ENCODE measurements at places on chromosomes 7 and 10.

- no peak for DNase-seq
Measured at GRCh38 chr10:2575460-2575859, 491.9 kb upstream of the PFKP start.

- DNase-seq: no peak
Measured at GRCh38 chr10:33095867-33096815, 138.1 kb upstream of the ITGB1 start.

DNA sequence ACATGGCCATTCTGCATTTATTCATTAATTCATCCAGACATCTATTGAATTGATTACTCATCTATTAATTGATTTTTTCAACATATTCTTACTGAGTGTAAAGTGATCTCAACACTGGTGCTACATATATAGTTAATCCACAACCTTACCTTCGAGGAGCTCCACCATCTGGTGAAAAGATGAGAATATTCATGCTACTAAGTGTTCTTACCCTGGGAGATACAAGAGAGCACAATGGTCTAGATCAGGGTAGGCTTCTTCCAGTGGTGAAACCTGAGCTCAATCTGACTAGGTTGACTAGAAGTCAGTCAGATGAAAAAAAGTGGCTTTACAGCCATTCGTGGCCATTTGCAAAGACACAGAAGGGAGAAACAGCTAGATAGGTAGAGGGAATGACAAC is 507.4 kb downstream of the ANKRD7 start:
- no peak for DNase-seq

GRCh38 chr10:87671139-87671815 is 11.6 kb downstream of the PAPSS2 start:
- DNase-seq: no peak

DNA sequence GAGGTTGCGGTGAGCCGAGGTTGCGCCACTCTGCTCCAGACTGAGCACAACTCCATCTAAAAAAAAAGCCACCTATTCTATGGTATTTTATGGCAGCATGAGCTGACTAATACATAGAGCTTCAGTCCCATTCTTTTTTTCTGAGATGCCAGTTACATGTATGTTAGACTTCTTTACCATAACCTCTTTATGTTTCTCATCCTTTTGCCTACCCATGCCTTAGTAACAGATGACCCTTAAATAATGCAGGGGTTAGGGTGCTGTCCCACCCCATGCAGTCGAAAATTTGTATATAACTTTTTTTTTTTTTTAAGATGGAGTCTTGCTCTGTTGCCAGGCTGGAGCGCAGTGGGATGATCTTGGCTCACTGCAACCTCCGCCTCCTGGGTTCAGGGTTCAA is 22.7 kb upstream of the HHEX start:
- DNase-seq: no peak

- DNase-seq: no peak
Measured at GRCh38 chr7:23220690-23221305, 25.8 kb upstream of the GPNMB start.

DNA sequence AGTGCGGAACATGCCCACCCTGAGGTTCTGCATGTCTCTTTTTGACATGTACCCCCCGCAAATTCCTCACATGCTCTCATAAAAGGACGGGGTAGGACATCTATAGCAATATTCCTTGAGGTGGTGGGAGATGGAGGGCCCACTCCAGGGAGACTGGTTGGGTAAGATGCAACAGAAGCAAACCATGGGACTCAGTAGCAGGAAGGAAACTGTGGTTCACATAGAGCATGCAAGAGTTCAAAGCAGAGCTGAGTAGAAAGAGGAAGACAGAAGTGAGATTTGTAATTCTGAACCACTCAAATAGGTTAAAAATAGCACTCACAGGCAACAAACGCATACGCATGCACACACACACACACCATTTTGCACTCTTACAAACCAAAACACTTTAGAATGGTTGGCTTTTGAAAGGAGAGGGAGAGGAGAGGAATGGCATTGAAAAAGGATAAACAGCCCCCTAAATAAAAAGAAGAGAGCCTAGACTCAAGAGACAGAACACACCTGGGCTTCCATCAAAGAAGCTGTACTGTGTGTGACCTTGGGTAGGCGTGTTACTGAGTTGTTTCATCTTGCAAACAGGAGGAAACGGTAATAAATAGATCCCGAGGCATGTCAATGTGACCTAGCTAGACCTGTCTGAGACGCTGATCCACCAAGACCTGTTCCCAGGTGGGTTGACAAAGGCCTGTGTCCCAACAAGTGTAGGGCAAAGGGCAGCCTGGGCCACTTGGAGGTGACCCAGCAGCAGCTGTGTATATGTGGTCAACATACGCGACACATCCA is 77.6 kb upstream of the LRRC4 start:
- no peak for DNase-seq

- DNase-seq: no peak
Measured at GRCh38 chr7:126696256-126697038, 556.3 kb downstream of the GRM8 start.

- DNase-seq: no peak
Measured at GRCh38 chr10:78913219-78914059, 155.3 kb upstream of the ZMIZ1 start.

DNA sequence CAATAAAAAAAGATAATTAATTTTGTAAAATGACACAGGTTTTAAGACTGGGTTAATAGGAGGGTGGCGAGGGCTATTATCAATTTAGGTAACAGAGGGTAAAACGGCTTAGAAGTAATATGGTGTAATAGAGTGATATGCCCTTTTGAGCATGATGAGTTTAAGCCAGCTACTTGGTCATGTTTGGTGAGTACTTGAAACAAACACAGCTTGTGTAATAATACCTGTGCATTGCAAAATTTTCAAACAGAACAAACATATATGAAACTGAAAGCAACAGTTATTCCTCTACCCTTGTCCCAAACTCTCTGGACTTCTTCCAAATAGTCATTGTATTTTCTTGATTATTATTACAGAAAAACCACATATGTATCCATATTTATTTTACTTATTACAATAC is 241.7 kb downstream of the MAGI2 start:
- DNase-seq: no peak

DNA sequence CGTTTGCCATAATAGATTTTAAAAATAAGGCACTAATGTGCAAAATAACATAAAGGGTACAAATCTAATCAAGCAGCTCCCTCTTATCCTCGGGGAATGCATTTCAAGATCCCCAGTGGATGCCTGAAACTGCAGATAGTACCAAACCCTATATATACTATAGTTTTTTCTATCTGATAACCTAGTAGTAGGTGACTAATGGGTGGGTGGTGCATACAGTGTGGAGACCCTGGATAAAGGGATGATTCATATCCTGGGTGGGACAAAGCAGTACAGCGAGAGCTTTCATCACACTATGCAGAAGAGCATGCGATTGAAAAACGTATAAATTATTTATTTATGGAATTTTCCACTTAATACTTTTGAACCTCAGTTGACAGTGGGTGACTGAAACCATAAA is 464.5 kb downstream of the GRID1 start:
- DNase-seq: no peak

GRCh38 chr7:116998567-116999175 is 45.4 kb downstream of the ST7 start:
- no peak for DNase-seq

- no peak for DNase-seq
Measured at GRCh38 chr10:133141958-133142340, 18.1 kb upstream of the KNDC1 start.

- DNase-seq: no peak
Measured at GRCh38 chr7:135238112-135238744, 4.6 kb downstream of the STRA8 start.

GRCh38 chr7:137421366-137421765 is 77.8 kb upstream of the PTN start:
- DNase-seq: no peak

- no peak for DNase-seq
Measured at GRCh38 chr10:114607358-114607998, 50.6 kb downstream of the ABLIM1 start.

GRCh38 chr7:142089035-142089434 is 22.5 kb upstream of the MGAM2 start:
- DNase-seq: no peak

- DNase-seq: no peak
Measured at GRCh38 chr7:155524018-155524556, 22.3 kb downstream of the CNPY1 start.

GRCh38 chr7:150363872-150364271 is 4.8 kb upstream of the REPIN1 start:
- DNase-seq: no peak

- no peak for DNase-seq
Measured at GRCh38 chr7:45123913-45124710, 12.6 kb upstream of the TBRG4 start.

- DNase-seq: no peak
Measured at GRCh38 chr7:151342811-151343210, 1.2 kb downstream of the NUB1 start.

GRCh38 chr10:63273577-63273976 is 140.4 kb downstream of the NRBF2 start:
- no peak for DNase-seq

DNA sequence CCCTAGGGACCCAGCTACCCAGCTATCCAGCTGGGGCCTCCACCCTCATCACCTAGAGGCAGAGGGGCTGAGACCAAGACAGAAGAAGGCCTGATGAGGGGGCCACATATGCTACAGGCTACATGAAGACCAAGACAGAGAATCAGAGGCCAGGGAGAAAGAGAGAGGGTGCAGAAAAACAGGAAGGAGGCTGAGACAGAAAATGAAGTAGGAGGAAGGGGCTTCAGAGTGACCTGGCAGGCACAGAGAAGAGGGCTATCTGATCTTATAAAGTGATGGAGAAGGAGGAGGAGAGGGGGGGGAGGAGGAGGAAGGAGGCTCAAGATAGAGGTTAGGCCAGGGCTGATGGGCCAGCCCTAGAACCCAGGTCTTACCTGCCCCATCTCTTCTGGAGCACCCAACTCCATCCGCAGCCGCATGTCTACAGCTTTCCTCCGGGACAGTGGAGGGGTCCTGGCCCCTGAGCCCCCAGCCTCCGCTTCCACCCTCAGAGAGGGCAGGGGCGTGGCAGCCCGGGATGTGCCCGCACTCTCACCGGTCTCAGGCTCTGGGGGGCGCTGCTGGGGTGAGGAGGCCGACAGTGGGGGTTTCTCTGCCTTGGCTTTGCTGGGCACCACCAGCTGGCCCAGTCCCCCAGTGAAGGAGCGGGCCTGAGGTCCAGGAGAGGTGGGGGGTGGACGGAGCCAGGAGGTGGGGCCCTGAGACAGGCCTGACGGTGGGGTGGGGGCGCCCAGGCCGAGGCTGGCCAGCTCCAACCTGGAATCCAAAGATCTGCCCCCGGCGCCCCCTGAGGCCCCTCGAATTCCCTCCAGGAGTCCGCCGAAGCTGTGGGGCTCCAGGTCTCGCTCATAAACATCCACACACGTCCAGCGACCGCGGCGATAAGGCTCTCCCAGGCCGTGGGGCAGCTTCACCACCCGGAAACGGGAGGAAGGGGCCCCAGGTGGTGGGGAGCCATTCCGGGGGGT is 1.8 kb downstream of the TSC22D4 start:
- no peak for DNase-seq

- no peak for DNase-seq
Measured at GRCh38 chr7:3272691-3273141, 28.3 kb upstream of the SDK1 start.
